ENCODE measurements at places on chromosomes 1 and 21.

GRCh38 chr1:238778113-238778512 is 608.3 kb upstream of the CHRM3 start:
- peak; percentile 32 for DNase-seq

DNA sequence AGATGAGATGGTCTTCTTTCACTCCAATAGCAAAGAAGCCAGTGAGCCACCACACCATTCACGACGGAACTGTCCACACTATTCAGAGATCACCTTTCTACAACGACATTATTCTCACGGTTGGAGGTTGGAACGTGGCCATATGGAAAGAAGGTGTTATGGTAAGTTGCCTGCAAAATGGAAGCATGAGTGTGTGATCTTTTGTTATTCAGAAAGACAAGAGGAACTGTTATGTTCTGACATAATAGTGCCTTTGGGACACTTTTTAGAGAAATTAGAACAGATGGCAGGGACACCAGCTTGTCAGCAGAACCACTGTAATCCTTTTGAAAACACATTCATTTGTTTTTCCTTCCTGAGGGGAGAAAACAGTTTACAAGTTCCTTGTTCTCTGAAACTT is 75.8 kb upstream of the MCOLN3 start:
- no peak for DNase-seq

- peak; percentile 53 for DNase-seq
These were observed 19.5 kb downstream of the XKR8 start for GRCh38 chr1:27979151-27979858.

DNA sequence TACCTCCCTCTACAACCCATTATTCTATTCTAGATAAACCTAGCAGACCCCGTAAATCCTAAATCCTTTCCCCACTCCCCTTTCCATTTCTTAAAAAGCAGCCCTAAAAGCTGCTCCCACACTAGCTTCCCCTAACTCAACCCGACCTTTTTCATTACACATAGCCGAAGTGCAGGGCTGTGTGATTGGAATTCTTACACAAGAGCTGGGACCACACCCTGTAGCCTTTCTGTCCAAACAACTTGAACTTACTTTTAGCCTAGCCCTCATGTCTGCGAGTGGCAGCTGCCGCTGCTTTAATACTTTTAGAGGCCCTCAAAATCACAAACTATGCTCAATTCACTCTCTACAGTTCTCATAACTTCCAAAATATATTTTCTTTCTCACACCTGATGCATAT is 19.6 kb upstream of the PDPN start:
- no peak for DNase-seq

DNA sequence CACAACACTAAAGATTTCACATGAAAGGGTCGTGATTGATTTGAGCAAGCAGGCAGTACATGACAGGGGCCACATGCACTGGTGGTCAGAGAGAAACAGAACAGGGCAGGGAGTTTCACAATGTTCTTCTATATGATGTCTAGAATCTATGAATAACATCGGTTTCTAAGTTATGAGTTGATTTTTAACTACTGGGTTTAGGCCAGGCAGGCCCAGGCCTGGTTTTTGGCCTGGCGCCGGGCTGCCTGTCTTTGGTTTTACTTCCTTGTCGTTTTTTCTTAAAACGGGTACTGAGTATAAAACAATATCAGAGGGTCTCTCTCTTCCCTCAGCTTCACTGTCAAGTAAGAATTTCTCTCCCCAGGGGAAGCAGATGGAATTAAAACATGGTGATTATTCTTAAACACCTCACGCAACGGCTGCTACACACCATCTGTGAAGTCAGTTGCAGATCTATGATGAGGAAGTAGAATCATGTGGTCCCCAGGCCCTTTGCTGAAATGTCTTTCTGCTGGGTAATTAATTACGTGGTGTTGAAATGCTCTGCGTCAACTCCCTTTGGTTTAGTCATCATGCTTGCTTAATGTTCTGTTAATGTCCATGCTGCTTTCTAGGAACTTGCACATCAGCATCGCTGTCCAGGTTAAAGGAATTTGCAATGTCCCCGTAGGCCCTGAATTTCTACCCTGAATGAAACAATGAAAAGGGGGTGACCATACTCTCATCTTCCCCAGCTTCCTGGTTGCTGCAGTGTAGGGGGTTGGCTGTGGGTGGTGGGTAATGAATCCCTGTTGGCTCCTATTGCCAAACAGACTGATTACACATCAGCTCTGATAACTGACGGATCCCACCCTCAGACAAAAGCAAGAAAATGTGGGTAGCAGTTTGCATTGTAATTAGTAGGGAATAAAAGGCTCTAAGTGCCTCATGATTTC is 70.3 kb downstream of the SERINC2 start:
- peak; percentile 88 for DNase-seq

DNA sequence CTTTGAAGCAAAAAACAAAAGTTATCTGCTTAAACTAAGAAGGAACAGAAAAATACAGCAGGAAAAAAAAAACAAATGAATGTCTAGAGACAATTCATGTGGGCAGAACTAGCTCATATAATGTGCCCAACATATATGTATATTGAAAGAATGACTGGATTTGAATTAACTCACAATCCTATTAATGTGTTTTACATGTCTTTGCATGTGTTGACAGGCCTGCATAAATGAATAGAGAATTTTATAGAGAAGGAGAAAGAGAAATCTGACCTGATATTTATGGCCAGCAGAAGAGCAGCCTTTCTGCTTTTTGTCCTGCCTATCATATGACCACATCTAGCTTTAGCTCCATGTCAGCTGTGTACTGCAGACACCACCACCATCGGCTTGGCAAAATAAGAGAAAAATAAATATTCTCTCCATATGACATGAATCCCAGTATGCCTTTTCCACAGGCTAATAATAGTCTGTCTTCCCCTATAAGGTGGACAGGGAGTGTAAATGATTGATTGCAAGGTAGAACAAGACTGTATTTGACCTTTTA is 171.5 kb upstream of the PALMD start:
- no peak for DNase-seq

GRCh38 chr1:45266151-45266801 is 59.9 kb upstream of the ZSWIM5 start:
- DNase-seq = peak; percentile 81

GRCh38 chr1:202067188-202067974 is 55.3 kb upstream of the GPR37L1 start:
- no peak for DNase-seq

DNA sequence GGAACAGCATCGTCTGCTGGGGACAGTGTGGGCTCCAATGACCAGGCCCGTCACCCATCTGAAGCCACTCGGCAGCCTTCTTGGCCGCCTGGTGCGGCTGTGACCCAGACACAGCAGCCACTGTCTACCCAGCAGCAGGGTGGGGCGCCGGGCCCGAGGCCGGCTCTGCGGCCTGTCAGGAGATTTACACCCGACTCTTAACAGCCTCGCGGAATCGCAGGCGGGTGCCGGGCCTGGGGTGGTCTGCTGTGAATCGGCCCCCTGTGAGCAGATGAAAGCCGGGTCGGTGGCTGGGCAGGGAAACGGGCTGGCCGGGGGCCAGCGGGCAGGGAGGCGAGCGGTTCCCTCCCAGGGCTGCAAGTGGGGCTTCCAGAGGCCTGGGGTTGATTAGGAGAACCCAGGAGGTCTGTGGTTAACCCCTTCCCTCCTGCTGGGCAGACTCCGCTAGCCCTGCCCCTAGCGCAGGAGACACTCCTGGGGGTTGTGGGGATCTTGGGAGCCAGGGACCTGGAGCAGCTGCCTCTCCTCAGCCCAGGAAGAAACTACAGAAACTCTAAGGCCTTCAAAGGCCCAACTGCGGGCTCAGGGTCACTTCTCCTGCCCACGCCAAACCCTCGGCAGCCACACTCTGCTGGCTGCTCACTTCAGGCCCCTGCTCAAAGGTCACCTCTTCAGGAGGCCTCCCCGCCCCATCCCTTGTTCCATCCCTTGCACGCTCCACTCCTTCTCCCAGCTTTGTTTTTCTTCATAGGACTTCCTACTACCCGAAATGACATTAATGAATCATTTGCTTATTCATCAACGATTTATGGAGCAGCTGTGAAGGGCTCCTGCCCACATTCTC is 15.6 kb downstream of the RUNX3 start:
- DNase-seq = no peak

GRCh38 chr1:175129644-175129996 is 62.0 kb downstream of the TNN start:
- DNase-seq = no peak

GRCh38 chr1:204104331-204105130 is 31.6 kb downstream of the SOX13 start:
- DNase-seq = no peak

All from stromal cell of bone marrow (primary cell).